Activated CD4-positive, CD25-positive, alpha-beta regulatory T cell (primary cell): ENCODE measurements at places on chromosomes 5 and 9.

- no peak for DNase-seq
Observed at GRCh38 chr5:152262667-152263066, 142.4 kb downstream of the NMUR2 start.

- DNase-seq, result no peak
Observed at GRCh38 chr5:164679461-164679860, 1174.0 kb downstream of the MAT2B start.

DNA sequence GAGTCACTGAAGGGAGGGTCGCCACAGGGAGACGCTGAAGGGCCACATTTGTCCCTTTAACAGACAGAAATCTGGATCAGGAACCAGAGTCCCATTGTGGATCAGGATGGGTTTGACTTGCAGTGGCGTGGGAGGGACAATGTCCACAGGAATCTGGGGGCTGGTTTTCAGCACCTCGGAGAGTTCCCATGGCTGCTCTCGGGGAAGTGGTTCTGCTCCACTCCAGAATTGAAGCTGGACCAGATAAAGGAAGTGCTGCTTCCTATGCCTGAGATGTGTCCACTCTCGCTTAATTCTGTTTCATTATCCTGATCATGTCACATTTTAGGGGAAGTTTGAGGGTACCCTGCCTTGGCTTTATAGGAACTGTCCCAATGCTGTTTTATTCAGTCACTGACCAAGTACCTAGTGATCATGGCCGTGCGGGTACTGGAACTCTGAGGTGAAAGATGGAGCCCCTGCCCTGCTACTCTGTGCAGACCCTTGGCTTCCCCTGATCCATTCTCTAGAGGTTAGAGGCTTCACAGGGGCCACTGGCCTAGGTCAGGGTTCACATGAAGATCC is 28.7 kb downstream of the ENHO start:
- DNase-seq, result no peak

DNA sequence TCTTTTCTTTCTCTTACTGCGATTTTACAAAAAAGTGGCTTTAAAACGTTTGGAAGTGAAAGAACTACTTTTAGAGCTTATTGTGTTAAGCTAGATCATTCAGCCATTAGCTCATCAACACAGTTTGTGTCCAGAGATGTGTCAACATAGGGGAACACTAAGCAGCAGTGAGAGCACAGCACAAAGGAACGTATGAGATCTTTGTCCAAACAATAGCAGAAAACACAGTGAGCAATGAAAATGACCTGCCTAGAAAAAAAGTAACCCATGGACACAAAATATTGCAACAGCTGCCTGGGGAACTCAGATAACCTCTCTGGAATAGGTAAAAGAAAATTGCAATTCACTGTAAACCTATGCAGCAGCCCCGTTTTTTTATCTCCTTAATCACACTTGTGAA is 372.5 kb downstream of the ARHGEF28 start:
- DNase-seq, result no peak

DNA sequence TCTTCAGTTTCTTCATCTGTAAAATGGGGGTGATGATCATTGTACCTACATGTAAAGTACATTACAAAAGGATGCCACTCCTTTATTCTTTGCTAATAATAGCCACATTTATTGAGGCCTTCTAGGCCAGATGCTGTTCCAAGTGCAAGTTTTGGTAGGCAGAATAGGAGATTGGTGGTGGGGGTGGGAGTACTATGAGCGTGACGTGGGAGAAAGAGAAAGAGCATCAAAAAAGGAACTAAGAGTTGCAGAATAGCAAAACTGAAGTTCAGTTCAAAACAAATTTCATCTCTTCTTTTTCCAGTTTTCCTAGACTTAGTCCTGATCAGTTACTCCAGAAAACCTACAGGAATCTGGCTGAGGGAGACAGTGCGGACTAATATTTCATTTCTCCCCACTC is 174.1 kb downstream of the SNX18 start:
- no peak for DNase-seq

- DNase-seq, result no peak
Observed at GRCh38 chr9:93686127-93686879, 109.9 kb downstream of the PHF2 start.

- DNase-seq, result no peak
Observed at GRCh38 chr9:124005029-124005771, 6.4 kb upstream of the LHX2 start.
